ENCODE measurements at places on chromosomes 3 and 15. TPM values are rescaled to one million over a fixed set of nuclear protein-coding genes. Genes with fewer than 3 reads are reported as not detected.

- DNase-seq: no peak
These were observed 20.8 kb downstream of the CORO2B start for GRCh38 chr15:68599560-68600071.

- DNase-seq: no peak
These were observed 938.6 kb downstream of the NTRK3 start for GRCh38 chr15:87317900-87318299.

DNA sequence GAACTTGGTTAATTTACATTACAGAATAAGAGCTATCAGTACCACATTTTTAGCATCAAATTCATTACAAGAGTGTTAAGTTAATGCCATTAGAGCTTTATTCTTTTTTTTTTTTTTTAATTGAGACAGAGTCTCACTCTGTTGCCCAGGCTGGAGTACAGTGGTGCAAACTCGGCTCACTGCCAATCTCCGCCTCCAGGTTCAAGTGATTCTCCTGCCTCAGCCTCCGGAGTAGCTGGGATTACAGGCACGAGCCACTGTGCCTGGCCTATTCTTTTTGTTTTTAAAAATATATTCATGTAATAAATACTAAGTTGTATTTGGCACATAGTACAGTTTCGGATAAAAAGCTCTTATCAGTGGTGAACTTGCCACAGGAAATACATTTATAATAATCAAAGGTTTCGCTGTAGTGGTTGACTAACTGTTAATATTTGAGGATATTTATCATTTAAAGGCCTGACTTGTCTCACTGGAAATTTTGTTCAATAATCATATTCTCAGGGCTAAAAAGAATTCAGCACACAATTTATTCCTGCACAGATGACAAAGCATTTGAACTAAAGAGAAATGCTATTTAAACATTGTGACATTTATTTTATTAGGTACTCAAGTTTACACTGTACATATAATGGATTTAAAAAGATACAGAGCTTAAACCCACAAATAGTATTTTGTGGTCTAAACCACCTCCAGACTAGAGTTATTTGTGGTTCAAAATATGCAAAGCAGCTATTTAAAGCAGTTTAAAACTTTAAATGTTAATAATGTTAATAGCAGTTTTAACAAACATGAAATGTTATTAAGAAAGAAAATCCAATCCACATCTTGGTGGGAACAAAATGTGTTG is 6.1 kb upstream of the LEKR1 start:
- no peak for DNase-seq

TTBK2 gene
- total RNA-seq: 6.4 TPM

XIRP1 gene
- total RNA-seq: not detected

NAALADL2 gene
- 4.6 TPM for total RNA-seq
